ENCODE measurements at places on chromosomes 1 and 21.

DNA sequence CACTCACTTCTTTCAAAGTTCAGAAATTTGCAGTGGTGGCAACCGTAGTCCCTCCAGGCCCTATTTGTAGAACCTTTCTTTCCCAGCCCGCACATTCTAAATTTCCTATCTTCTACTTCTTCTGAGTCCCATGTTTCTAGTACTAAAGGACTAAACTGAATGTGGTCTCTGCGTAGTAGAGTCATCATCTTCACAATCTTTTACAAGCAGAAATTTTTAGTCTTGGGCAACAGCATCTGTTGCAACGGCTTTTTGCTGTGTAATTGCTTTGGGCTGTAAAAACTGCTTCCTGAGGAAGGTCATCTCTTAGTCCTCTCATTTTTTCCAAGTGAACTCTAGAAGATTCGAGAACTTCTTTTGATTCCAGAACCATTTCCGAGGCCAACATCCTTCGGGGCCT lies 23.9 kb downstream of the VAV3 start:
- DNase-seq, result no peak

- DNase-seq, result no peak
Measured at GRCh38 chr1:84975035-84975434, 21.9 kb downstream of the MCOLN2 start.

- no peak for DNase-seq
Measured at GRCh38 chr1:39995973-39996393, 41.0 kb downstream of the MFSD2A start.

DNA sequence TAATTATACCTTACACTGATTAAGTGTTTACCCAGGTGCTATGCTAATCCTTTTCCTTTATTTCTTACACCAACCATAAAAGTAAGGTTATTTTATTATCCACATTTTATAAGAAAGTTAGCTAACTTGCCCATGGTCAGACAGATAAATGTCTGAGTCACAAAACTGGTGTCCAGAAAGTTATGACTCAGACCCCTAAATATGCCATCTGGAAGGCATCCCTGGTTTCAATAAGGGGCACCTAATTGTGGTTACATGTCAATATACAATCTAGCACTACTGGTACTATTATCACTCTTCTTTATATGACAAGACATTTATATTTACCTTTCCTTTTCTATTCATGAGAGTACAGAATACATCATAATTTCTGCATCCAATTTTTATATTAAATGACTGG lies 496.5 kb upstream of the ADGRL2 start:
- DNase-seq, result peak; percentile 70

DNA sequence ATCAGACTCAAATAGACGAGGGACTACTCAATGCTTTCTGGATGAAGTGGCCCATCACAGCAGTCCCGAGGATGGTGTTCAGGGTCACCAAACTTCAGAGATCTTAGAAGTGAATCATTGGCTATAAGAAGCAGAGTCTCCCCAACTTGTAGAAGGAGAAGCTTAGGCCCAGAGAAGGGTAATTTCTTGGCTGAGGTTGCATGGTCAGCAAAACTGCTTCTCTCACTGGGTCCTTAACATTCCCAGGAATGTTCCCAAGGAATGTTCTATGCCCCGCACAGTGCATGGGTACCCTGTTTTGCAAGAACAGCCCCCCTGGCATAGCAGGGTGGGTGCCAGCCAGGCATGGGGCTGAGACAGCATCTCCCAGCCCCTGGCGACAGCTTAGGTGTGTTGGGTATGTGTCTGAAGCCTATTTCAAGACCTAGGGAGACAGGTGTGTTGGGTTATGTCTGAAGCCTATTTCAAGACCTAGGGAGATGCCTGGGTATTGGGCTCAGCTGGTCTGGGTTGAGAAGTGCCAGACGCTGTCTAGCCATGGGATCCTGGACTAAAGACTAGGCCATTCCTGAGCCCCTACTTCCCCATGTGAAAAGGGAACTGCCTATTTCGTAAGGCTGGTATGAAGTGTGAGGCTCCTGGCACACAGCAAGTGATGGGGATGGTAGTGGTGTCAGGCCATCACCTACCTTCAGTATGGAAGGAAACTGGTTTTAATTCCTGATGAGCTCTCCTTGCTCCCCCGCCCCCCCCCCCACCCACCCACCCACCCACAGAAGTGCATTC lies 26.1 kb downstream of the PADI6 start:
- DNase-seq, result no peak

- no peak for DNase-seq
Measured at GRCh38 chr21:17590430-17590829, 22.3 kb downstream of the BTG3 start.

DNA sequence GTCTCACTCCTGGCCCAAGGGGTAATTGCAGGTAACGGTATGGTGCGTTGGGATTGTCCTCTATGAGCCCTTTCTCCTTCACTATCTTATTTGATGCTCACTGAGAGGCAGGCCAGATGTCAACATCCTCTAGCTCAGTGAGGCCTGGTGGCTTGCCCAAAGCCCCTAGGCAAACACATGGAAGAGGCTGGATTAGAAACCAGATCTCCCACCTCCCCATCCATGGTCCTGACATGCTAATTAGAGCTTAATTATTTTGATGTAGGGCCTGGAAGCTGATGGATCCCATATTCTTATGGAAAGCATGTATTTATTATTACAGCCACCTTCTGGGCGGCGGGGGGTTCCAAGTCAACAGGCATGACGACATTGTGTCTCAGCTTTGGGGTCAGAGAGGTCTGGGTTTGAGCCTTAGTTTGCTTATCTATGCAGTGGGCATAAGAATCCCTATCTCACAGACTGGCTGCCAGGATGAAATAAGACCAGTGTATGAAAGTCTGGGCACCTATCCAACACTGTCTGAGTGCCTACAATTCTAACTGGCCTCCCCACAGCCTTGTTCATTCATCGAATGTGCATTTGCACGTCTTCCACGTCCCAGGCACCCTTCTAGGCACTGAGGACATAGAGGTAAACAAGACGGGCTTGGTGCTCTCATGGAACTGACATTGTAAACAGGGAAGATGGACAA lies 6.2 kb downstream of the SMPDL3B start:
- no peak for DNase-seq

- DNase-seq, result no peak
Measured at GRCh38 chr1:115237023-115237422, 101.0 kb downstream of the NGF start.

- no peak for DNase-seq
Measured at GRCh38 chr1:43276673-43277072, 6.9 kb downstream of the TMEM125 start.

GRCh38 chr1:243179720-243180119 lies 75.4 kb downstream of the CEP170 start:
- no peak for DNase-seq

DNA sequence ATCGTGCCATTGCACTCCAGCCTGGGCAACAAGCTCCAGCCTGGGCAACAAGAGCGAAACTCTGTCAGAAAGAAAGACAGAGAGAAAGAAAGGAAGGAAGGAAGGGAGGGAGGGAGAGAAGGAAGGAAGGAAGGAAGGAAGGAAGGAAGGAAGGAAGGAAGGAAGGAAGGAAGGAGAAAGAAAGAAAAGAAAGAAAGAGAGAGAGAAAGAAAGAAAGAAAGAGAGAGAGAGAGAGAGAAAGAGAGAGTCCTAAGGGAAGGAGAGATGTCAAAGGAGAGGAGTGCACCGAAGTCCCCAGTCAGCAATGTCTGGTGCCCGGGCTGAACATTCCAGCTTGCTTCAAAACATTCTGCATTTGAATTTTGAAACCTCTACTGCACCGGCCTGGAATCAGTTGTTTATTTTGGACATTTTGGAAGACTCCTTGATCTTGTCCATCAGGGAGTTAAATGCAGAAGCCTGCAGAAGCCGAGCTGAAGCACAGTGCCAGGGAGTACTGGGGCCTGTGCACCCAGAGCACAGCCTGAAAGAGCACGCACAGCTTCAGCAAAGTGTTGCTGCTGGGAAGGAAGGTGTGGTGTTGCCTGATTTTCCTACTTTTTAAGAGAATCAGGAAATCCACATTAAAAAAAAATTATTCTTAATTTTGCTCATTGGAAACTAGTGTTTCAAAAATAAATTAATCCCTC lies 3.7 kb upstream of the IGSF3 start:
- no peak for DNase-seq

- no peak for DNase-seq
Measured at GRCh38 chr1:67159233-67159632, 7.0 kb upstream of the IL23R start.

DNA sequence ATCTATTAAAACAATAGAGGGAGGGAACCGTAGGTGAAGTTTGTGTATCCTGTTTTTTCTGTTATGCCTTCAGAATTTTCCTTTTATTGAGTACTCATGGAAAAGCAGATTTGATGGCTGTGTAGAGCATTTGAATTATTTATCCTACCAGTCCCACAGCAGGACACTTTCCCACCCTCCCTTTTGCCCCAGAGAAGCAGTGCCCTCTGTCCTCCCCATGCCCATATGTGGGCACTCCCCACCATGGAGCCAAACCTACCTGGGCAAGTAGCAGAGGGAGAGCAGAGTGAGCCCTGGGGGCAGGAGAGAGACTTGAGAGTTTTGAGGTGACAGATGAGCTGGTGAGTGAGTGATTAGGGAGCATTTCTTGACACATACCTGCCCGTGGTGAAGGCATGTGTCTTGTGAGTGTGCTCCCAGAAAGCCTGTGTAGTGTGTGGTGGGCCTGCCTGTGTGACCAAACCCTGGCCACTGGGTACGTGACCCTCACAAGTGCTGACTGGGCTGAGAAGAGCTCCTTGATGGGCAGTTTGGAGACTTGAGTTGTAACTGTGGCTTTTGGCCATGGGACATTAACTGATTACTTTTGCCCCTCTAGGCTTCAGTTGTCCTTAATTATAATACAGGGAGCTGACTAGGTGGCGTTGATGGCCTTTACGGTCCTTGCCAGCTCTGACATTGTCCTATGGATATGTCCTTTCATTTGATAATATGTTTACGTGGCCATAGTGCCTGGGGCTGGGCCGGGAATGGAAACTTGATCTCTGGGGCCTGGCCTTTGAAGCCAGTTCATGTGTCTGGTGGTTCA lies 3.6 kb downstream of the PSEN2 start:
- DNase-seq, result no peak

- DNase-seq, result no peak
Measured at GRCh38 chr1:5850503-5850902, 141.7 kb downstream of the NPHP4 start.

GRCh38 chr1:98251497-98251896 lies 330.7 kb upstream of the DPYD start:
- DNase-seq, result no peak

DNA sequence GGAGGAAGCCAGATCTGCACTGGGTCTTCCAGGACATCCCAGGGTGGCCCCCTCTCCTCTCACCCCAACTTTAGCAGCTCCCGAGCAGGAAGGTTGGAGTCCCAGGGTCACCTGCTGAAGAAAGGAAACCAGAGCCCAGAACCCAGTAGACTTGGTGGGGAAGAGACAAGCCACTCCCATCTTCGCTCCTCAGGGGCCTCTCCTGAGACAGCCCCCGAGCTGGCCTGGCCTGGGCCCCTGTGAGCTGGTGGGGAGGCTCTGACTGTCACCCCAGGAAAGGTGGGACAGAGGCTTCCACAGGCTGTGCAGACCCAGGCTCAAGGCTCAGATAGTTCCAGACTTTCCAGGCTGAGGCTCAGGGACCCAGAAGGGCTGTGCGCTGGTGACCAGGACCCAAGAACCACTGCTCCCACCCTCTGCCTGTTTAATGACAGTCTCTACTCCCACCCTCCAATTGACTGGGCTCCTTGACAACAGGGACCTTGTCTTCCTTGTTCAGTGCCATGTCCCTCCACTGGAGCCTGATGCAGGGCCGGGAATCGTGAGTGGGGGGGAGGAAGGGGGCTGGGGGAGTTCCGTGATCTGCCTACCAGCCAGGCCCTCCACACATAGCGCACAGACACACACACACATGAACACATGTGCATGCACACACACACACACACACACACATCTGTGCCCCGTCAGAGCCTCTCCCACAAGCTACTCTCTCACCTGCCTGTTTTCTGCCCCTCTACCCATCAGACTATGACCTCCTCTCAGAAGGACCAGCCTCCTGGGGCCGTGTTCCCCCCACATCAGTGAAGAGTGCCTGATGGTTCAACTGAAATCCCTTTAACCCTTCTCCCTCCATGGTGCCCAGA lies 401.2 kb downstream of the MATN1 start:
- no peak for DNase-seq

DNA sequence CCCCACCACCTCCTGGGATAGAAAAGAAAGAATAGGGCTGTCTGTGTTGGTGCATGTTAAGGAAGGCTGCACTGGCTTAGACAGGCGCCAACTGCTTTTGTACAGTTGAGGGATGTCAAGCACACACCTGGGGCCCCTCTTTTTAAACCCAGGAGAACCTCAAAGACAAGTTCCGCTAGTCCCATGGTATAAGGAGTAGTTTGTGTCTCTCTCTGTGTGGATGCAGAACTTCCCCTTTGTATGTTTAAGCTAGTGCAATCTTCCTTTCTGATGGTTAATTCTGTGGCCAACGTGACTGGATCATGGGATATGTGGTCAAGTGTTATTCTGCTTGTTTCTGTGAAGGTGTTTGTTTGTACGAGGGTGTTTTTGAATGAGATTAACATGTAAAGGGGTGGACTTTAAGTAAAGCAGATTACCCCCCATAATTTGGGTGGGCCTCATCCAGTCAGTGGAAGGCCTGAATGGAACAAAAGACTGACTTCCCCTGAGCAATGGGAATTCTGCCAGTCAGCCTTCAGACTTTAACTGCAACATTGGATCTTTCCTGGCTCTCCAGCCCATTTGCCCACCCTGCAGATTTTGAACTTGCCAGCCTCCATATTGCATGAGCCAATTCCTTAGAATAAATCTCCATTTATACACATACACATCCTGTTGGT lies 9.5 kb upstream of the DUSP10 start:
- no peak for DNase-seq

DNA sequence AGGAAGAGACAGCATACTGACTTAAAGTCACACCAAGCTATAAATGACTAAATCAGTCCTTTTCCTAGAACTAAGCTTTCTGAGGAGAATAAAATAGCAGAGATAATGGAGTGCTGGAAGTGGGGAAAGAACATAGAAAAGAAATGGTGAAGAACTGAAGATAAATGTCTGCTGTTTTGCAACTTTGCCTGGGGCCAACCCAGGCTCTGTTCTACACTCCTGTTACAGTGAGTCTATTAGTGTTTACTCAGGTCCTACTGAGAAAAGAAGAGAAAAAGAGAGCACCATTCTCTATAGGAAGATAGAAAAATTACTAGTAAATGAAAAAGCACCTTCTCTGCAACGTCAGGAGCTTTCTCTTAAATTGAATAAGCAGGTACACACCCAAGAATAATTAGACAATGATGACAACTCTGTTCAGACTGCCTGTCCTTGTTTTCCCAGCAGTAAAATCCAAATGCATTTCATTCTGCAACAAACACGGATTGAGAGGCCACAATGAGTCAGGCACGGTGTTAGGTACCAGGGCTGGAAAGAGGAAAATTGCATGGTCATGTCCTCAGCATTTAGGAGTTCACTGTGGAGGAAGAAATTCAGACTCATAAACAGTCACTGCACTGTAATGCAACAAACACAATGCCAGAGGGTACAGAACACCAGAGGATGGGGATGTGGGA lies 139.4 kb upstream of the CAMK1G start:
- DNase-seq, result no peak

DNA sequence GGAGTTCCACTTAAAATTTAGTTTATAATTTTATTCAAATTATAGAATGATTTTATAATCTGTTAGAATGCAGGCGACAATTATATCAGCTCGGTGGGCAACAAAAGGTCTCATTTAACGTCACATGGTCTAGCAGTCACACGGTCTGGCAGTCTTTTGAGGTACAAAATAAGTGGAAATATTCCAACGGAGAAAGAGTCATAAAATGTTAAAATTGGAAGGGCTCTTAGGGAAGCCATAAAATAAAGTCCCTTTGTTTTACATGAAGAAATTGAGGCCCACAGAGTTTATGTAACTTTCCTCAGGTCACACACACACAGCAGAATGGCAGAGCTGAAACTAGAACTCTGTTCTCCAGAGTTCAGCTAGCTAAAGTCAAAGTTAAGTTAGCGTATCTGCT lies 84.4 kb upstream of the QSOX1 start:
- DNase-seq, result no peak
